ENCODE measurements at places on chromosomes 4 and X.

- DNase-seq, result no peak
Observed at GRCh38 chrX:82757614-82758013, 750.5 kb upstream of the POU3F4 start.

- DNase-seq, result no peak
Observed at GRCh38 chr4:52376132-52376704, 282.9 kb downstream of the USP46 start.

GRCh38 chr4:1458581-1458980 lies 52.3 kb upstream of the NKX1-1 start:
- no peak for DNase-seq

DNA sequence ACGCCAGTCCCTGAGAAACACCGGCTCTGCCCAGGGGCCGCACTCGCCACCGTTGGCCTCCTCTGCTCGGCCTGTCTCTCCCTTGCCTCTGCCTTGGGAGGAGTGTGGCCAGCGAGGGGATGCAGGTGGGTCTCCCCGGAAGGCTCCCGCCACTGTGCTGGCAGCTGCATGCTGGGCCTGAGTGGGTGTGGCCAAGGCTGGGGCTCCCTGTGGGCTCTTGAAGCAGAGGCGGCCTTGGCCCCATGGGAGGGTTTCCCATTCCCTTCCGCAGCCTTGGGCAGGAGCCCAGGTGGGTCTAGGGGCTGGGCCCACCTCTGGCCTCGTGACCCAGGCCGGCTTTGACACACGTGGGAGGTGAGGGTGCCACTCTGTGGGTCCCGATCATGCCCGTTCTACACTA lies 19.1 kb downstream of the FGFRL1 start:
- DNase-seq, result no peak

- DNase-seq, result no peak
Observed at GRCh38 chr4:46954643-46955042, 38.7 kb downstream of the GABRA4 start.
